ENCODE measurements at places on chromosomes 3 and 15.

DNA sequence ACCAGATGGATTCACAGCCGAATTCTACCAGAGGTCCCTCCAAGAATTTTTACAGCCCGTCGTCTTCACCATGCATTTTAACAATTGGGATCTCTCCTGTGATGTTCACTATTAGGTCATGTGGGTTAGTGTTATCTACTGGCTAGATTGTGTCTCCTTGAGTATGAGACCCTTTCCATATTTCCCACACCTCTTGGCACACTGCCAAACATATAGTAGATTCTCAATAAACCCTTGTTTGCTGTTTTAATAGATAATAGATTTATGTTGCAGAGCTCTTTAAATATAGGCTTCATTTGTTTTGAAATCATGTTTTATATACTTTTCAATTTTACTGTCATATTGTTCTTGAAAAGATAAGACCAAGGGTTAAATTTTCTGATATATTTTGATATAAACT, 34.9 kb upstream of the ADGRG7 start:
- DNase-seq = no peak

GRCh38 chr15:25246641-25247406, 192.0 kb downstream of the UBE3A start:
- DNase-seq = no peak

DNA sequence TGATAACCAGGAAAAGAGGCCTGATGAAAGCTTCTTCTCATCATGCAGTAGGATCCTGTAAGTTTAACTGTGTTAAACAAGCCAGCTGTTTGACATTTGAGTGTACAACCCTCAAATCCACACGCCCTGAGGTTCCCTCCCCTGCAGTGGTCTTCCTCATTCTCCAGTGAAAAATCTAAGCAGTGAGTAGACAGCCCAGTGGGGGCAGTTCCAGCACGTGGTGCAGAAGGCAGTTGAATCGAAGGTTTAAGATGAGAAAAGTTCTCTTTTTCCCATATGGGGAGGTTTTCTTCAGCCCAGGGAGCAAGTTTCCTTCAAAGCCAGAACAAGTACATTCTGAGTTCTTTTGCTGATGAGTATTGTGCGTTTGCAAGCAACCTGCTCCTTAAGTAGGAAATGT, 174.5 kb downstream of the NR2F2 start:
- DNase-seq = no peak

DNA sequence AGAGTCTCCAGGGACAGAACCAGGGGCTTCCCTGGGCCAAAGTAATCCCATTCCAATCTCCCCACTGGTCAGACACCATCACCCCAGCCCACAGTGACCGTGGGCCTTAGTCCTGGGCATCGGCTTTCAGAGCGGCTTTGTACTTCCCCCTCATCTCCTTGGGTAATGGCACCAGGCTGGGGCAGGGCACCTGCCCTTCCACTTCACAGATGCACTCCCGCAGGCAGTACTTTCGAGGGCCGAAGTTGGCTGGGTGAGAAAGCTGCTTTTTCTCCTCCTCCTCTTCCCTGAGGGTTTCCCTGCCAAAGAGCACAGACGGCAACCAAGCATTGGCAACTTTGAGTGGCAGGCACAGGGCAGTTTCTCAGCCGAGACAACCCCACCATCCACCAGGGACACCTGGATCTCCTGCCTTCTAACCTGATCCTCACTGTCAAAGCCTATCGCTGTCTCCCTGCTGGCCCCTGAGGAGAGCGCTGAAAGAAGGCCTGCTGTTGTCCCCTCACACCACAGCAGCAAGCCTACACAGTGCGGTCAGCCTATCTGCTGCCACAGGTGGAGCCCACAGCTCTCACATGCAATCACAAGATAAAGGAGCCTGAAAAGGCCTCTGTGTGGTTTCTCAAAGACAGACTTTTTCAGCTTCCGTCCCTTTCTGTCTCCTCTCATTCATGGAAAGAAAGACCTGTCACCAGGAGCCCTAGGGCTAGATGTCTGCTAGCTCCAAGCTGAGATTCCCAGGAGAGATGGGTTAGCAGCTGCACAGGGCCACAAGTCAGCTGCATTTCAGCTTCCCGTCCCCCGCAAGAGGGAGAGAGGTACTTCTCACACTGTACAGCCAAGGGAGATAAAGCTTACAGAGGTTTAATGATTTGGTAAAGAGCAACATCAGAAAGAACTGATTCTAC, 12.5 kb downstream of the MRPS25 start:
- no peak for DNase-seq

- DNase-seq = peak; percentile 46
Measured at GRCh38 chr3:170523248-170523647, 62.6 kb downstream of the SLC7A14 start.

DNA sequence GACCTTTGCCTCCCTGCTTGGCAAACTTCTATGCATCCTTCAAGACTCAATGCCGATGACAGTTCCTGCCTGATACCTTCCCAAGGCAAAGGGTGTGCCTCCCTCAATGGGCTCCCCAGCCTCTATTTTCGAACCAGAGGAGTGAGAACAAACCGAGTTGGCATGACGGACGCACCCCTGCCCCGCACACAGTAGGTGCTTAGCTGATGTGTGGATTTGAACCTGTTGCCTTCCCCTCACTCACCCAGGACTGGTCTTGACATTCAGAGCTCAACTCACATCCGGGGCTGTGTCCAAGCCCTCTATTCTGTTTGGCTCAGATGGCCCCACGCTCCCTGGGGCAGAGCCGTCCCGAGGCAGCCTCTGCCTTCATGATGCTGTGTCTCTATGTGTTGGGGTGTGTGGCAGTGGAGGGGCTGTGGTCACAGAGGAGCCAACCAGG, 52.2 kb upstream of the SLC6A11 start:
- no peak for DNase-seq

Data from renal cortical epithelial cell (primary cell).